ENCODE measurements at places on chromosomes 3 and 15. TPM values are rescaled to one million over a fixed set of nuclear protein-coding genes. Genes with fewer than 3 reads are reported as not detected.

DNA sequence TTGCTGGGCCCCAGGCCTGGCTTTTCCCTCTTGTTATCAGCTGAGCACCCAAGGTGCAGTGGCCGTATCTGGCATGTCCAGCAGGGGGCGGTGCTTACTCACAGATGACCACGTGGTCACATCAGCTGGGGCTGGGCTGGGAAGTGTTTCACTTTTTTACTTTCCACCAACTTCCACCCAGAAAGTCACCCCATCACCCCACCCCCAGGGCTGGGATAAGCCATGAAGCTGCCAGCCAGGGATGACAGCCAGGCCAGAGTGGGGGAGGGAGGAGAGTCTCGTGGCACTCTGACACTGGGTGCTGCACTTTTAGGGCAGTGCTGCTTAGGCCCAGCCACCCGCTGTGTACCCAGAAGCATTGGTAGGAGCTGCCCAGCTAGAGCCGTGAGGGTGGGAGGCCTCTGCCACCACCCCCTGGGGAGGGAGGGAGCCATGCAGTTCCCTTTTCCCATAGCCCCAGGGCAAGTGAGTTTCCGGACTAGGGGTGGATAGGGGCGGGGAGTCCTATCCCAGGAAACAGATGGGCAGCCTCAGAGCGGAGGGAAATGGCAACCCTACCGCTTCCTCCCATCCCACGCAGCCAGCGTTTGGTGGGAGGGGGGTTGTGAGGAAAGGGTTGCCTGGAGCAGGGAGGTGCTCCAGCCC lies 6.1 kb downstream of the PPCDC start:
- DNase-seq: peak; percentile 94

The ACTC1 gene
- 125 TPM for total RNA-seq

DNA sequence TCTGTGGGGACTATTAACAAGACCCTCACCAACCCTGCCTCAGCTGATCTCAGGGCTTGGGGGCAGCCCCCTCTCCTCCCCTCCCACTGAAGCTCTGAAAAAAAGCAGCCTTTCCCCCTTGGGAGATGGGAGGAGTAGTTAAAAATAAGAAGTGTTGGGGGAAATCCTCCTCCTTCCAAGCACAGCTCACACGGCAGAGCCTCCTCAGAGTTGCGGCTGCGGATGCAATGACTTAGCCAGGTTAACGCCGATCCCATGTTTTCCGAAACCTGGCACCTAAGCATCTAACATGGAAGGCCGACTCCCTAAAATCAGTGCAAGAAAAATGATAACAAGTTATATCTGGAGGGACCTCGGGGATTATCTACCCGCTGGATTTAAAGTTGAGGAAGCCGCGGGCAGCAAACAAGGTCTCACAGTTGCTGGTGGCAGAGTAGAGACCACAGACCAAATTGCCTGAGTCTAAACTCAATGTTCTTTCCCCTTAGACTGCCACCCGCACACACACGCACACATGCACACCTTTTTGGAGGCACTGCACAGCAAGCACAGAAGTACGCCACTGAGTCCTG lies 1.1 kb upstream of the TPM1 start:
- DNase-seq: no peak

DNA sequence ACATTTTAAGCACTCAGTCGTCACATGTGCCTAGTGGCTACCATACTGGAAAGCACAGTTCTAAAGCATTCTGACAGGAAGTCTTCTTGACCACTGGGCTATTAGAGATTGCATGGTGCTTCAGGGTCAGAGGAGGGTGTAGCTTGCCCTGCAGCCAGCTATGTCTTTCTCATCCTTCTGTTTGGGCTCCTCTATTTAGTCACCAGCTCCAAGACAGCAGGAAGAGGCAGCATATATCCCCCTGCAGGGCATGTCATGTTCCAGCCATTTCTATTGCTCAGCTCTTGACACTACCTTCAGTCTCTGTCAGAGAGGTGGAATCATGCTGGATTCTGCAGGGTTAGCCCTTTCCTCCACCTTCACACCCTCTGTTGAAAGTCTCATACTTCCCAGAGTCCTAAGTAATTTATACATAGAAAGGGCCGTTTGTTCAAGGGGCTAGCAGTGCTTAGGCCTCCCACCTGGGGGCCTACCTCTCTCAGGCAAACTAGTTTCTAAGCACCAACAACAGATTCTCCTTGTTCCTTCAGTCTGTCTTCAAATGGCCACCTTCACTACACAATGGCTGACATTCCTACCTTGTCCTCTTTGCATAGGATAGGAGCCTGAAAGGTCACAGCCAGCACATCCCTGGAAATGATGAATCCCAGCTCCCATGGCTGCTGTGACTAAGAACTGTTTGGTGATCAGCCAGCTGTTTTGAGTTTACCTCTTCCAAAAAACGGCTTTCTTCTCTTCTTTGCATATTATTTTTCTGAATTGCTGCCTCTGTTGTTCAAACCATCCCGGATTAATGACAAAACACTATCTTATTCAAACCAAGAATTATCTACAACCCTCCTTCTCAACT lies 115.7 kb upstream of the BFSP2 start:
- DNase-seq: no peak

DNA sequence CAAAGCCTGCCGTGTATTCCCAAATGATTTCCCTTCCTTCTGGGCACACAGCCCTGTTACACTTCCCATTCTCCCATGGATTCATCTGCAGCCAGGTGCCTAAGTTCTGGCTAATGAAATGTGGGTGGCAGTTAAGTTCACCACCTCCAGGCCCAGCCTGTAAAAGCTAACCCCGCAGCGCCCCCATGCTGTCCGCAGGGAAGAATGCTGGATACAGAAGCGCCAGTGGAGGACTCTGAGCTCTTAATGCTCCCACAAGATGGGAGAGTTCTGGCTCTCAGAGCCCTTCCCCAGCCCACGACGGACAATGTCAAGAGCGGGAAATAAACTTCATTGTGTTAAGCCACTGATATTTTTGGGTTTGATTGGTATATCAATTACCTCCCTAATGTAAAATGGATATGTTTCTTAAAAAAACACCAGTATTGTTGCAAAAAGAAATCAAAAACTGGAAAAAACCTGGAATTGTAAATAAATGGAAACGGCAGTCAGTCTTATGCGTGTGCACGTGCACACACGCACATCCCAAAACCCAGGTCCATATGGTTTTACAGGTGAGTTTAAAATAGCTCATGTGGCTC lies 37.7 kb upstream of the FGD5 start:
- no peak for DNase-seq

DNA sequence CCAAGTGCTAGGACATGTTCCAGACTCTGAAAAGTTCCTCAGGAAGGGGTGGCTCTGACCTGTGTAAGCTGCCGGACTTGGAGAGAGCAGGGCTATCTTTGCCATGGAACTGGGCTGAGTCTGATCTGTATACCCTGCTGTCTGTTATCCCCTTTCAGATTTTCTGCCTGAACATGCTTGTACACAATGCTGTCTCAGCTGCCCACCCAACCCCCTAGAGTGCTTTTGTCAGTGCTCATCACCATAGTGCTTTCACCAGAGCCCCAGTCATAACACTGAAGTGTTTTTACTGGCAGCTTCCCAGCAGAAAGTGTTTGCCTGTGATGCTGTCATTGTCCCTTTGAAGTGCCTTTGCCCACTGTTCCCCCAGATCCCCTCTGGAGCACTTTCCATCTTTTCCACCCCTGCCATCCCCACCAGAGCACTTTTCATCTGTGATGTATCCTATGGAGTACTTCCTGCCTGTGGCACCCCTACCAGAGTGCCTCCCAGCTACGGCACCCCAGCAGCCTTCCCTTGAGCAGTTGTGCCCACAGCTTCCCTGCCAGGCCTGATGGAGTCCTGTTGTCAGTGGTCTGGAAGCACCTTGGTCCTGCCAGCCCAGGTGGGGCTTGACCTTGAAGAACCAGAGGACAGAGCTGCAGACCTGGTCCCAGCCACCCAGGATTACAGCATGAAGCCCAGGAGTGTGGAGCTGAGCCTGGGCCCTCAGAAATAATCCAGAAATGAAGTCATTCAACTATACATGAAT lies 397.7 kb downstream of the DIPK2A start:
- DNase-seq: no peak

DNA sequence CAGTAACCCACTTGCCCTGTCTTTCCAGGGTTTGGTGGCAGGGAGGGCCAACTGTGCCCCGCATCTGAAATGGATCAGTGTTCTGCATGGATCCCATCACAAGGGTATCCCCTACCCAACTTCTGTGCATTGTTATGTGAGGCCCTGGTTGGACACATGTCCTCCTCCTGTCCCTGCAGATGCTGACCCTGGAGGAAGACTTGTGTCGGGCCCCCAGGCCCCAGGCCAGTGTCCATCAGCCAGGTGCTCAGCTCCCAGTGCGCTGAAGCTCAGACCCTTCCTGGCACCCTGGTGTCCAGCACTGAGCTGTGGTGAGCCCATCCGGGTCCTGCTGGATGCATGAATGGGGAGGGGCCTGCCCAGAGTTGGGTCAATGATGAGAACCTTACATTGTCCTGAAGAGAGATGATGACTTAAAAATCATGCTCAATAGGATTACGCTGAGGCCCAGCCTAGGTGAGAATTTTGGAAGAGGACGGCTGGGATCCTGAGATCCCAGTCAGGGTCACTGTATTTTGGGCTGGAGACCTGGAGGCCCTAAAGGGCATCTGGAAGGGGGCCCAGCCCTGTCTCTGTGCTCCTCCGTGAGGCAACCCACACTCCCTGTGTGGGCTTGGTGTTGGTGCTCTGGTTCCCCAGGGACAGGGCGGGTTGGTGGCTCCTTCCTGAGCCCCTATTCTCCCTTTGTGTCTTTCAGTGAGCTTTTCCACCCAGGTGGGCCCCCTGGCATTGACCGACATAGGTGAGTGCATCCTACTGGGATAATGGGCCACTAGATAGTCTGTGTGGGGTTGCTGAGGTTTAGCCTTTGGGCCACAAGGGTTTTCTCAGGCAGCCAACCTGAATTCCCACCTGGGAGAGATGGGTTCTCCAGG lies 199.1 kb downstream of the UBE3A start:
- no peak for DNase-seq

GRCh38 chr15:85168642-85169173 lies 187.1 kb downstream of the PDE8A start:
- DNase-seq: no peak

DNA sequence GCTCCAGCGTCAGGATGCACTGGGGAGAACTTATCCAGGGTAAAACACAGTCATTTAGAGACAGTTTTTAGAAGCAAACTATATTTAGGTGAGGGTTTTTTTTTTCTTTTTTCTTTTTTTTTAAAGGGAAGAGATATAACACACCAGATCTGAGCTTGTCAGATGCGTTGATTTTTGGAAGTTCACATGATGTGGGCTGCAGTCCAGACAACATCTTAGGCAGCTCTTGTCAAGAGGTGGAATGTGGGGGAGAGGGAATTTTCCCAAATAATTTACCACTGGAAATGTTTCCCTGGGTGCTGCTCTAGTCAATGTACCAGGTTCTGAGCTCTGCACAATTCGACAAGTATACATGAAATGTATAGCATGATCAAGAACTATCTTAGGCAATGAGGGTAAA lies 93.3 kb downstream of the OXNAD1 start:
- no peak for DNase-seq

The GMNC gene
- not detected for total RNA-seq

The CD86 gene
- total RNA-seq: 18.0 TPM

- no peak for DNase-seq
Observed at GRCh38 chr15:81947548-81947947, 98.3 kb downstream of the MEX3B start.

DNA sequence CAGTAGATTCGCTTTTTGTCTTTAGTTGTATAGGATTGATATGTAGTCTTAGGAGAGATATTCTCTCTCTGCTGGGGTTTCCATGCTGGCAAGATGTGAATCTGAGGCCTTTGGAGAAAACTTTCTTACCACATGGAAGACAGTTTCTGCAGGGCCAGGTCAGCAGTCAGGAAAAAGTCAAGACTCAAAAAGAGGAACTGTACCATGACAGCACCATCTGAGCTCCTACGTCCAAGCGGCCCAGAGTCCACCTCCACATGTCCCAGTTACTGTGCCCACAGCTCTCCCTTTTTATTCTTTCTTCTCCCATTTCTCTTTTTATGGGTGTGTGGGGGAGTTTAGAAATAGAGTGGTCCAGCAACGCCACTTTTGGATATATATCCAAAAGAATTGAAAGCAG lies 172.0 kb downstream of the MTHFS start:
- DNase-seq: no peak

The EHD4 gene
- 43.6 TPM for total RNA-seq

DNA sequence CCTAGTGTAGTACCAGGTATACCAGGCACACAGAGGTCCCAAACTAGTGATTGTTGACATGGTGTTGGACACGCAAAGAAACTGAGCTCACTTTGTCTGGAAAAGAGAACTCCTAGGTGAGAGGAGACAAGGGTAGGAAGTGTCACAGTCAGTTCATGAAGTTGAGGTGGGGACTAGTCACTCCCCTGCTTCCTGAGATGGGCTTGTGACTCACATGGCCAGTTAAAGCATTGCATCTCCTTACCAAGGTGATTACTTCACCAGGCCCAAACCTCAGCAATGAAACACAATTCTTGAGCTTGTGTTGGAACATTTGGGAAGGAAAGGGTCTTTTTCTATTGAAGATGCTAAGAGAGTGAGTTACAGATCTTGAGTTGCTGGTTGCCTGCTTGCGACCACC lies 49.2 kb upstream of the RAD18 start:
- no peak for DNase-seq

The TMEM108 gene
- total RNA-seq: 0.28 TPM

DNA sequence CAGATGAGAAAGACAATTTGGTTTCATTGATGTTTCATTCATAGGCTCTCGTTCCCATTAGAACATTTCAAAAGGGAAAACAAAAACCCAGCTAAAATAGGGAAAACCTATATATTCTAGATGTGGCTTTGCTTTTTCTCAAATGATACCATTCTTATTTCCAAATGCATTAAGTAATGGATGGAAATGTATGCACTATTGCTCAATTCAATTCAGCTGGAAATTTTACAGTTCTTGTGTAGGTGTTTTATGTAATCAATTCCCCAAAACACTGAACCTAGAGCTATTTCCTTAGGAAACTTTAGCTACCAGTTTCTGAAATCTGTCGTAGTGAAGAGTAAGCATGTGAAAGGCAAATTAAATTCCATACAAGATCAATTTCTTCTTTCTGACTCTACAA lies 11.7 kb downstream of the IL1RAP start:
- no peak for DNase-seq

DNA sequence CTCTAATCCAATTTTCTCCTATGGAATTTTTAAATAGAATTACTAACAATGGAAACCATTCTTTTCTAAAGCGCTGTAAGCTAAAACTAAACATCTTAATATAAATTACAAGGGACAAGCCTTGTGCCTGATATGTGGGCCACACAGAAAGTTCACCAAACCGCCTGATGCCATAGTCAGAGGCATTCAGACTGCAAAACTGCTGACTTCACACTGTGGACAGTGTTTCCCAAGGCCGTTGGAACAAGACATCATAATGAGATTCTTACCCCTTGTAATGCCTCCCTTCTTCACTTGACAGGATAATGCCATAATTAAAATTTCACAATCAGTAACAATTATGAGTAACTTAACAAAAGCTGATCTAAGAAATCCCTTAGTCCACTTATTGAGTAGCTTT lies 14.9 kb downstream of the SH3GL3 start:
- DNase-seq: no peak

The CCR3 gene
- not detected for total RNA-seq

DNA sequence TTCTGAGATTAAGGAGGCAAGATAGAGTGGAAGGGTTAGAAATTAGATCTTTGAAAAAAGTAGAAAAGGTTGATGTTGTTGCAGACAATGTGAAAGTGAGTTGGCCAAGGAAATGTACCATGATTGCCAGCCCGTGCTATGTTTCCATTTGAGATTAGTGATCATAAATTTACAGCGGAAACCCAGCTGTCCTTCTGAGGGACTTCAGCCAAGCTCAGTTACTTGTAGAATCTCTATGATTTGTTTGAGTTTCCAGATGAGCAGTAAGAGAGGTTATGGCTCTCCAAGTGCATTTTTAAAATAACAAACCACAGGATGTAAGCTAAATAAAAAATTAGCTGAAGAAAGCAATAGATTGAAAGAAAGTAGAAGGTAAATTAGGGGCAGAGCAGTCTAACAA lies 54.2 kb upstream of the RBMS3 start:
- no peak for DNase-seq

Measured in thoracic aorta (tissue), 2 donors.